ENCODE measurements at places on chromosomes 4 and X.

- DNase-seq = no peak
These were observed 54.5 kb upstream of the BCOR start for GRCh38 chrX:40152173-40152711.

DNA sequence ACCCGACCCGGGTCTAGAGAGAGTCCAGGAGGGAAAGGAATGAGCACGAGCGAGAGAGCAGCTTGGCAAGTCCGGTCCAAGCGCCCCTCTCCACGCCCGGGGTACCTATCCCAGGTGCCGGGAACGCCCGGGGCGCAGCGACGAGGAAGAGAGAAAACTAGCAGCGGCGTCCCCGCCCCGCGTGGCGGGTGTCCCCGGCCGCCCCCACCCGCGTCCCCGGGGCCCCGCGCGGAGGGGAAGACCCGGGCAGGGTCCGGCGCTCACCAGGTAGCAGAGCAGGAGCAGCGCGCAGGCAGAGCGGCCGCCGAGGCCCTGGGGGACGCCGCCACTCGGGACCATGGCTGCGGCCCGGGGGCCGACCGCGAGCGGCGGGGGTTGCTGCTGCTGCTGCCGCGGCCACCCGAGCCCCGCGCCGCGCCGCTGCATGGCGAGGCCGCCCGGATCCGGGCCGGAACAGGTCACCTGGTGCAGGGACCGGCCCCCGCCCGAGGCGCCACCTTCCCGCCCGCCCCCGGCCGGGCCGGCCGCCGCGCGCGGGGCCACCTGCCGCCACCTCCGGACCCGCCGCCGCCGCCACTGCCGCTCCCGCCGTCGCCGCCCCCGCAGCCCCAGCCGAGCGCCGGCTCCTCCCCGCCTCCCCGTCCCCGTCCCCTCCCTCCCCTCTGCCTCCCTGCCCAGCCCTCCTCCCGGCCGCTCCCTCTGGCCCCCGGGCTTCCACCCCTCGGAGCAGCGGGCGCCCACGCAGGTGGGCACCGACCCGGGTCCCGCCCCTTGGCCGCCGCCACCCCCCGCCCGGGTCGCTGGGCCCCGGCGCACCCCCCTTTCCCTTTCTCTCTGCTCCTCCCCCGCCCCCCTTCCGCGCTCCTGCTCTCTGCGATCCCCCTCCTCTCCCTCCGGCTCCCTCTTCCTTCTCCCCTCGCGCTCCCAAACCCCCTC lies at the start of gene SEL1L3:
Gene SEL1L3, minus strand, starts transcription at position 578 of the 936 bp plus-strand sequence. Its CDS starts 152 bp downstream, at position 426.
- DNase-seq = peak; percentile 55

GRCh38 chr4:146269228-146269653 lies 54.9 kb downstream of the REELD1 start:
- no peak for DNase-seq

DNA sequence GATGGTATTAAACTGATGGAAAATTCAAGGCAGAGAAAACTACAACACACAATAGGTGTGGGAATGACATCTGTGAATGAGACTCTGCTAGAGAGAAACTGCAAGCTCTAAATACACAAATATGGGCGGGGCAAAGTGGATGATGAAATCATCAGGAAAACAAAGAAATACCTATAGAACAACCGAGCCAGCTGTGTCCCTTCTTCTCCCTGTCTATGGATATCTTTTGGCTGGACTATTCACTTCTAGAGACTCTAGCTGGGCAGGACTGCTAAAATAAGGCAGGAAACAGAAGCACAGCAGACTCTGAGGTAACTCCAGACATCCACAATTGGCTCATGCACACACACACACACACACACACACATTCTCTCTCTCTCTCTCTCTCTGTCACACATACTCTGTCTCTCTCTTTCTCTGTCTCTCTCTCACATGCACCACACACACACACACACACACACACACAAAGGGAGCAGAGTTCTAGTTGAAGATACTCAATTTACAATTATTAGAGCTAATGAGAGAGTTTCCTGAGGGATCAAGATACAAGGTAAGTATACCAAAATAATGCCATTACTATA lies 27.2 kb upstream of the EDNRA start:
- no peak for DNase-seq

DNA sequence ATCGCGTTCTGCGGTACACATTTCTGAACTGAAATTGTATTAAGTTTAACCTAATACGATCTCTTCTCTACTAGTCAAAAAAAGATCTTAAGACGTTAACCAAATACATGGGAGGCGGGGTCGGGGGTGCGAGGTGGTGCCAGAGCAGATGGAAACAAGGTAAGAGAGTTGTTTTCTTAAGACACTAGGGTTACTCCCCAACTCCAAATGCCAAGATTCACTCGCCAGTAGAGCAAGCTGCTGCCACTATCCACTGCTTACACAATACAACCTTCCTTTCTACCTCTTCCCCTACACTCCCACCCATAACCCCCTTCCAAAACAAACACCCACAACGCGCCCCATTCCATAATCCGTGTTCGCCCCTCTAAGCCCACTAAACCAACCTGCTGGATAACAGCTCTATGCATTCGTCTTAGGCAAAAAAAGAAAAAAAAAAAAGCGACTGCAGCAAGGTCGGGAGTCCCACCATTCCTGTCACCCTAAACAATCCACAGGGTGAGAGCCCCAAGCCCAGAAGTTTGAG lies 1.3 kb downstream of the LCORL start:
- DNase-seq = peak; percentile 8

DNA sequence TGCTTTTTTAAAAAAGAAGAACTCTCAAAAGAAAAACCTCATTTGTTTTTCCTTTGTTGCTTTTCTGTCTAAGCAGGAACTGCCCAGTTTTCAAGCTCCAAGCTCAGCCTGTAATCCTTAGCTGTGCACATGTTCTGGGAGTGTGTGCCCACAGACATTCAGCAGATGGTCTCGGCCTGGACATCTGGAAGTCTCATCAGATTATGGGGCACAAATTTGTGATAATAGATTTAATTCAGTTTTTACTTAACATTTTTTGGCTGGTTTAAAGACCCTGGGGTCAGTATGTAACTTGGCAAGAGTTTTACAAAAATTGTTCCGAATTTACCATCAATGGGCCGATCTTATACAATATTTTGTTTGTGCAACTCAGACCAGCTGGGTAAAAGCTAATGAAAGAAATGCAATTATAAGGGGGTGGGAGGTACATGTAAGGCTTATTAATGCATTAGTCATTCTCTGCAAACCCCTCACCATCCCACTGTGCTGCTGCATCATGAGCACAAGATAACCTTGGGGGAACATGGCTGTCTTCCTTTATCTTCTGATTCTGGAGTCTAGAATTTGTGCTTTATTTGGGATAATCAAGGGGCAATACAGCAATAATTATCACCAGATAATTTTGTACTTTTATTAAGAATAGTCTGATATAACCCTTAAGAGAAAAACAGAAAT lies 86.9 kb upstream of the PHOX2B start:
- no peak for DNase-seq

- DNase-seq = no peak
These were observed at the start of gene POU4F2 for GRCh38 chr4:146638786-146639505. TSS of gene POU4F2 (plus strand) at chr4:146638893. CDS start at chr4:146639141, 248 bp downstream.

DNA sequence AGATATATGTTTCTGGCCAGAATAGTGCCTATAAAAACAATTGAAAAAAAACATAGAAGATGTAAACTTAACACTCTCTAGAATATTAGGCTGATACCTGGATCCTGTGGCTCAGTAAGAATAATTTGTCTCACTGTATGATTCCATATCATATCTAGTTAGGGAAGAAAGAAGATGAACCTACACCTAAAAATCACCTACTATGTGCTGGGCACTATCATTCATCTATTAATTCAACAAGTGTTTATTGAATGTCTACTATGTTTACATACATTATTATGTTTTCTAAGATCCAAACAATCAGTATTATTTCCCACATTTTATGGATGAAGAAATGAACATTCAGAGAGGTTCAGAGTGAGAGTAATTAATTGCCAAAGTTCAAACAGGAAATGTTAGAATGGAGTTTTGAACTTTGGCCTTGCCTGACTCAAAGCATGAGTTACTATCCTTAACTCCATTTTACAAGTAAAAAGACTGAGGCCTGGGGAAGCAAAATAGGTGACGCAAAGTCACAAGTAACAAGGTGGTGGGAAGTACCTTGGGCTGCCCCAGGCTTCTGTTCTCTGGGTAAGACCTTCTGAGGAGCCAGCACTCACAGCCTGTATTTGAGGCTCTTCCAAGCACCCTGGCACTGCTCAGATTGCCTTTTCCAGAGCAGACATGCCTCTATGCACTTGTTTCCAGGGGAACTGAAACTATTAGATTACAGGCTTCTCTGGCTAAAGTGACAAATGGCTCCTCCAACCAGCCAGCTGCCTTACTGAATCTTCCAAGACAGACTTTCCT lies 111.1 kb upstream of the ACSL4 start:
- DNase-seq = no peak

GRCh38 chrX:107706309-107706708 lies 69.3 kb downstream of the TSC22D3 start:
- DNase-seq = no peak

- no peak for DNase-seq
These were observed 46.0 kb downstream of the USP38 start for GRCh38 chr4:143230683-143231082.

- DNase-seq = no peak
These were observed 50.2 kb downstream of the ITIH6 start for GRCh38 chrX:54747733-54748393.

DNA sequence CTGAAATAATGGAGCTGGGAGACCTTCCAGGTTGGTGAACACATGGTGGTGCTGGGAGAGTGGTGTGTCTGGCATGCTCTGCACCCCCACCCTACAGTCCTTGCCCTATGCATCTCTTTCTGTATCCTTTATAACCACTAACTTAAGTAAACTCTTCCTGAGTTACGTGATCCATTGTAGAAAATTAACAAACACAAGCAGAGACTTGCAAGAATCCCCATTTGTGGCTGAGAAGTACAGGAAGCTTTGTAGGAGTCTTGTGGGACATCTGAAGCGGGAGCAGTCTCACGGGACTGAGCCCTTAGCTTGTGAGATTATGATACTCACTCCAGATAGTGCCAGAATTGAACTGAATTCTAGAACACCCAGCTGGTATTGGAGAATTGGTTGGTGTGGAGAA lies 14.3 kb upstream of the FAM13A start:
- no peak for DNase-seq

- no peak for DNase-seq
These were observed 2.4 kb downstream of the CXXC4 start for GRCh38 chr4:104492183-104492771.

DNA sequence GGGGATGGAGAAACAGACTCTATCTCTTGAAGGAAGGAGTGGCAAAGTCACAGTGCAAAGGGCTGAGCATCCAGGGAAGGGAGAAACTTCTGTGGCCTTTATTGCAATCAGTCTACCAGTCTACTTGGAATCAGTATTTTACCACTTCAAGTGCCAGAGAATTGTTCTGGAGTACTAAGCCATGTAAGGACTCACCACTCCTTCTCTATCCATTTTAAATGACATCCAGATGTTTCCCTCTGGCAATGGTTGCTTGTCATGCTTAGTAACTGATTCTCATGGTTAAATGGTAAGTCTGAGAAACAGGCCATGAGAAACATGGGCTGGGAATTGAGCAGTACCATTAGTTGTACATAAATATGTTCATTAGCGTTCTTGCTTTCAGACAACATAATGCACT lies 21.1 kb upstream of the SMIM10 start:
- DNase-seq = no peak

DNA sequence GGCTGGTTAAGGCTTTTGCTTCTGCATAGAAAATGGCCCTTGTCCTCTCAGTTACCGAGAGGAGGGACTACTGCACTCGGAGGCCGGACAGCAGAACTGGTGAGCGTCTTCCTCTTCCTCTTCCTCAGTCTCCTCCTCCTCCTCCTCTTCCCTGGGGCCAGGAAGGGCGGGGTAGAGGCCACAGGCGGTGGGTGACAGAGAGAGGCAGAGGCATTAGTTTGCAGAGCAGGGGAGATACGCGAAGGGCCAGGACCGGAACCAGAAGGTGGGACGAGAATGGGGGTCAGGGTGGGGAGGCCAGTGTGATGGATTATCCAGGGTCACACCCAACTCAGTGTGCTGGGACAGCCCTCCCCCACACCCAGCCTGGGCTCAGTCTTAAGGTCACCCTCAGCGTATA lies 14.5 kb downstream of the IQSEC2 start:
- DNase-seq = no peak

DNA sequence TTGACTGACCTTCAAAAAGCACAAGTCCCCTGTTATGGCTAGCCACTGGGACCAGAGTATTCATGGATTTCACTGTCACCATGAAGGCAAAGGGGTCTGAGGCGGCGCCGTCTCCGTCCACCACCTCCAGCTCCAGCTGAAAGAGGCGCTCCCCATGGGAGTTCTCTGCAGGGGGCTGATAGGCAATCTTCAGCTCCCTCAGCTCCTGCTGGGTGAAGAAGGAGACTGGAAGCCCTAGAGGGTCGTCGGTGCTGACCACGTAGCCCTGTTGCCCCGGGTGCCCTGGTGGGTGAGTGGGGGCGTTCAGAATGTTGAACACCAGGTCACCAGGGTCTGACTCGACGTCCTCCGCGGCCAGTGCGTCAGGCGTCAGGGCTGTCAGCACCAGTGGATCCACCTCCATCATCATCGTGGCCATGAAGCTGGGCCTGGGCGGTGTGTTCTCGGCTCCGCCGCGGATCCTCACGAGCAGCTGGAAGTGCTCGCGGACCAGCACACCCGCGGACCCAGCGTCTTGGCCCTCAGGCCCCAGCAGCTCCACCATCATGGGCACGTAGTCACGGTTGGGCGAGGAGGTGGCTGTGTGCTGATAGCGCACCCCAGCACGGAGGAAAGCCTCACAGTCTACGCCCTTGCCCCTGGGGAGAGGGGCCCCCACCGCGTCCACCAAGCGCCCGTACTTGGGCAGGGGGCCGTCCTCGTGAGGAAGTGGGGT lies 987 bp downstream of the FREM3 start:
- DNase-seq = no peak

- DNase-seq = no peak
These were observed 5.5 kb downstream of the MPP1 start for GRCh38 chrX:154799556-154800348.

DNA sequence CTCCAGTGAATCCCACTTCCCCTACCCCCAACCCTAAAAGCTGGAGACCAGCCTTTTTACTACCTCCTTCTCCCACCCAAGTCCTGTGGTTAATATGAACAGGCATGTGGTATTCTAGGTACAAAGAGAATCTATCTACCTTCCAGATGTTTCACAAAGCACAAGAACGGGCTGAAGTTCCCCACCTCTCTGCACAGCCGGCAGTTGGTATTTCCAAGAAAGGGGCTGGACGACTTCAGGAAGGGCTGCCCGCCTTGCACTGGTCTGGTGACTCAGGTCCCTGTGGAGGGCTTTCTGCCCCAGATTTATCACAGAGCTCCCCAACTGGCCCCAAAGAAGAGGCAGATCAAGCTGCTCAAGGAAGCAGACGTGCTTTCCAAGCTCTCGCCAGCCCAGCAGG lies 4.5 kb downstream of the FAM47E start:
- no peak for DNase-seq

DNA sequence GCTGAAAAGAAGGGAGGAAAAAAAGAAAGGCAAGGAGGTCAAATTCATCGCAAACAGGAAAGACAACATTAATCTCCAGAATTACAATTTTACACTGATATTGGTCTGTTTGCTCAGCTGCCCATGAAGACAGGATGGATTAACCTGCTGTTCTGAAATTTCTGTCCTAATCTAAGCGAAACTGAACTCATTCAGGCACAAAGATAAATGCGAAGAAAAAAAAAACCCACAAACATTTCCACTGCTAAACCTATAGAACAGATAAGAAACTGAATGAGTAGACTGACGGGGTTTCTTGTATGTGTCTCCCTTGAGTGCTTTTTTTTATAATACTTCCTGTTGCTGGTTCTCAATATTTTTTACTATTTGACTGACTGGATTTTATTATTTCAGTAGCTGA lies 251.8 kb upstream of the FTHL17 start:
- DNase-seq = no peak

- DNase-seq = no peak
These were observed 296.7 kb upstream of the CASK start for GRCh38 chrX:42220083-42220482.
